H1 (cell line): ENCODE measurements at places on chromosomes 16 and 17.

GRCh38 chr16:78731785-78732184, 632.3 kb downstream of the WWOX start:
- DNase-seq = no peak

- no peak for DNase-seq
These were observed 40.2 kb upstream of the MAF start for GRCh38 chr16:79640513-79641360.

DNA sequence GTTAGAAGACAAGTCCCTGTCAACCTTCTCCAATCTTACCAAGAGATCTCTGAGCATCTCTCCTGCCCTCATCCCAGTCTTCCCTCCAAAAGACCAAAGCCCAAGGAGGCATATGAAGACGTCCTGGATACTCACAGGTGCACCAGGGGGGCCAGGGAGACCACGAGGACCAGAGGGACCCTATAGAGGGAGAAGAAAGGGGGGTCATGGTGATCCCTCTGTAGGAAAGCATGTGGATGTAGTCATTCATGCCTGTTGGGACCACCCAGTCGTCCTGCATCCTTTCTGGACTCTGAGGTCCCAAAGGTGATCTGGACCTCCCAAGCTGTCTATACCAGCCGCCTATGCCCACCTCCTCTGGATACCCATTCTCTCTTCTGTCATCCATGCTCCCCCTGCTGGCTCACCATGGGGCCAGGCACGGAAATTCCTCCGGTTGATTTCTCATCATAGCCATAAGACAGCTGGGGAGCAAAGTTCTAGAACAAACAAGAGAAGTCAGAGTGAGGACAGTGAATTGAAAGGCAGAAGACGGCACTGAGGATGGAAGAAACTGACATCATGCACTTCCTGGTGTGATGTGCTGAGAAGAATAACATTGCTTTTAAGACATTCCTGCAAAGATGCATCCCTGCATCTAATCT, 3.3 kb downstream of the COL1A1 start:
- no peak for DNase-seq

DNA sequence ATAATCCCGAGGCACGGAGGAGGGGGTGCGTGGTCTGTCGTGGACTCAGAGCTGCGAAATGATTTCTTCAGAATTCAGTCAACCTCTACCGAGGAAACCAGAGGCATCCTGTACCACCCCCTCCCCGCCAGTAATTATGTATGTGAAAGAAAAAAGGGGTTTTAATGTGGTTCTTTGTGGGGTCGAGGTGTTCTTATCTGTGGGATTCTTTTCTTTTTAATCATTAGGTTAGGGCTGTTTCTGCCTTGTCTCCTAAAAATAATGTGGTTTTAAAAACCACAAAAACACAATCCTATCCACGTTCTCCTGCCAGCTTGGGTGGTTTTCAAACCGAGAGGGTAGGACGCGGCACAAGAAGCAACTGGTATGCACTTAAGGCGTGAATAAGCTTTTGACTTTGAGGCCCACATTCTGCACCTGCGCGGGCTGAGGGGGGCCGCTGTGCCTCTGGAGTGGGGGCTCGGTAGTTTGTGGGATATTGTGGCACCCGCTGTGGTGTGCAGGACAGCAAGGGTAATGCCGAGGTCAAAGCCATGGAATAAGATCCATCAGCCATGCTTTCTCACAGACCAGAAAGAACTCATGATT, 1.0 kb downstream of the SLC47A1 start:
- no peak for DNase-seq

GRCh38 chr16:46627746-46628145, 6.6 kb upstream of the SHCBP1 start:
- DNase-seq = no peak
